ENCODE measurements at places on chromosomes 4 and X. TPM values are rescaled to one million over a fixed set of nuclear protein-coding genes. Genes with fewer than 3 reads are reported as not detected.
A peak's percentile ranks its signal among the peaks of the same experiment; 100 is the strongest.

AREG gene
- total RNA-seq: 0.52 TPM

DMRTC1 gene
- 1.2 TPM for total RNA-seq

VCX2 gene
- total RNA-seq: not detected

FAT1 gene
- total RNA-seq: not detected

- H3K27me3 ChIP-seq: no peaks in the 10 kb centered on the region
- no peak for DNase-seq
- H3K4me3 ChIP-seq: peak overlapping the region; percentile 3
- H3K27ac ChIP-seq: peak overlapping the region; percentile 72
Measured at GRCh38 chr4:184382189-184382846, 92.0 kb downstream of the IRF2 start.

DNA sequence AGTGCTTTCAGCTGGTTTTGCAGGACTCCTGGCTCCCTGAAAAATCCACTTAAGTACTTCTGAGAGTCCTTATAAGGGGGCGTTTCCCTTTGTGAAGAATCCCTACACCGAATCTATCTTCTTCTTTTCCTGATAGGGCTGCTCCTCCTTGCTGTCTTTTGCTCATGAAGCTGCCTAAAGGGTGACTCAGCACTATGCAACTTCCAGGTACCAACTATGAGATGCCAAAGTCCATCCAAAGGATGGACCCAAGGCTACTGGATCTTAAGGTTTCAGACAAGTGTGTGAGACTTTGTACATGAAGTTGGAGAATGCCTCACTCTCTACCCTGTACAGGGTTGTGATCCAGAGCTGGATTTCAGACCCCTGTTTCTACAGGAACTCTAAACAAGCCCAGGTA lies 485.0 kb upstream of the FAT1 start:
- H3K27ac ChIP-seq: no peak overlapping the region
- no peaks in the 10 kb centered on the region for H3K36me3 ChIP-seq
- H3K27me3 ChIP-seq: no peaks in the 10 kb centered on the region
- H3K4me1 ChIP-seq: no peaks in the 10 kb centered on the region

DNA sequence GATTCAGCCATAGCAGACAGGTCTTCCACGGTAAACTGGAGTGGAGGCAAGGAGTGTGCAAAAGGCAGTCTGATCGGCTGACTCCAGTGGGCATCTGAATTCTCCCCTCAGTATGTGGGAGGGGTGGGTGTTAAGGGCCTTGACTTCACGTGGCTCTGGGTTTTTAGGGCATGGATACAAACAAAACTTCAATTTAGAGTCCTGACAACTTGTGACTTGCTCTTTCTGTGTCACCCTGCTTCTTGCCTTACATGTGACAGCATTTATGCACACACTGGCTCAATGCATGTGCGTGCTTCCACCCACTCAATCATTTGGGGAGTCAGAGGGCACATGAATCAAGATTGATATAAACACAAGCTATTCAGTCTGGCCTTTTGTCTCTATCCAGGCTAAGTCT lies 17.5 kb downstream of the PLP1 start:
- peaks cover 3% of the 10 kb centered on the region for H3K4me1 ChIP-seq
- H3K4me3 ChIP-seq: no peak overlapping the region
- H3K36me3 ChIP-seq: no peaks in the 10 kb centered on the region
- no peaks in the 10 kb centered on the region for H3K27me3 ChIP-seq
- no peak overlapping the region for H3K27ac ChIP-seq

DNA sequence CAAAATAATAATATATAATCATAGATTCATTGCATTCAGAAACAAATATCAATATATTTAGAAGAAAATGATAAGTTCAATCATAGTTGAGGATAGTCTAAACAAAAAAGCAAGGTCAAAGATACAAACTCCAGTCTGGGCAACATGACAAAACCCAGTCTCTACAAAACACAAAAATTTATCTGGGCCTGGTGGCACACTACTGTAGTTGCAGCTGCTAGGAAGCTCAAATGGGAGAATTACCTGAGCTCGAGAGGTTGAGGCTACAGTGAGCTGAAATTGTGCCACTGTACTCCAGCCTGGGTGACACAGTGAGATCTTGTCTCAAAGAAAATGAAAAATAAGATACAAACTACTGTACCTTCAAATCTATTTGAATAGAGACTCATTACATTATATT lies 52.7 kb upstream of the ANXA10 start:
- DNase-seq: no peak
- H3K36me3 ChIP-seq: no peaks in the 10 kb centered on the region

DNA sequence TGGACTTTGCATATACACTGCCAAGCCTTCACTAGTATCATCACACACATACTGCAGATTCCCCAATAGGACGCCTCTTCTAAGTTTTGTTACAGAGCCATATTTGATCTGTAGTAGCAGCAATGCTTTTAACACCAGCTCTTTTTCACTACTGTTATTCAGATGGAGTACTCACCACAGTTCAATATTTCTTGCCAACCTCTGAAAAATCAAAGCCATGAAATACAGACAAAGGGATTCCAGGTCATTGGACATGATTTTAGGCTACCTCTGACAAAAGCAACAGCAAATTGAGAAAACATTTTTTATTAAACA lies 390.7 kb upstream of the ADGRL3 start:
- H3K4me1 ChIP-seq: no peaks in the 10 kb centered on the region
- H3K27ac ChIP-seq: no peak overlapping the region
- no peak overlapping the region for H3K4me3 ChIP-seq
- no peaks in the 10 kb centered on the region for H3K36me3 ChIP-seq
- DNase-seq: no peak
- H3K27me3 ChIP-seq: no peaks in the 10 kb centered on the region

GRCh38 chr4:111755571-111755970 lies 389.7 kb upstream of the FAM241A start:
- H3K36me3 ChIP-seq: no peaks in the 10 kb centered on the region
- H3K4me1 ChIP-seq: no peaks in the 10 kb centered on the region
- DNase-seq: no peak
- H3K4me3 ChIP-seq: no peak overlapping the region

All from naive thymus-derived CD8-positive, alpha-beta T cell (primary cell).